ENCODE measurements at places on chromosomes 7 and 10.

DNA sequence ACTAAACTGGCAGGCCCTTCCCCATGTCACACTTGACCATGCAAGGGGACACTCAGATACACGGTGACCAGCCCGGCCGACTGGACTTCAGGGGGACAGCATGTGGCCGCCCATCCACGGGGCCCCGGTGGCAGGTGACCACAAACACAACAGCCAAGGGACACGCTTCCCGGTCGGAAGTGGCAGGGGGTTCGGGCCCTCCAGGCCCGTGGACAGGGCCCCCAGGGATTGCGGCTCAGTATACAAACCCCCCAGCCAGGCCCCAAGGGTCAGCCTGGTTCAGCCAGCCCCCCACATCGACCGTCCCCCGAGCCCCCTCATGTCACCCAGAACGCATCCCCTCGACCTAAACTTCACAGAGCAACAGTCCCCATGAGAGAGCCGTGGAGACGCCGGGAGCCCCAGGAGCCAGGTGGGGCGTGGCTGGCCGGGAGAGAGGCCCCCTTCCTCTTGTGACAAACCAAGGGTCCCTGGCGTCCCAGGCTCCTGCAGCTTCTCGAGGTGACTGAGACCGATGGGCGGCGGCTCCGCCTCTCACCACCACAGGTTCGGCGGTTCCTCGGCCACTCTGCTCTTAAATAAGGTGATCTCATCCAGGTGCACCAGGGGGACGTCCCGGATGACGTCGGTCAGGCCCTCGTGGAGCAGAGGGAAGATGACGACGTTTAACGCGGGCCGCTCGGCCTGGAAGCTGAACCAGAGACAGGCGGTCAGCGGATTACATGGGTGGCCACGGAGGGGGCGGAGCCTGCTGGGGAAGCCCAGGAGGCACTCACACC is 57.8 kb upstream of the TNRC18 start:
- no peak for DNase-seq

DNA sequence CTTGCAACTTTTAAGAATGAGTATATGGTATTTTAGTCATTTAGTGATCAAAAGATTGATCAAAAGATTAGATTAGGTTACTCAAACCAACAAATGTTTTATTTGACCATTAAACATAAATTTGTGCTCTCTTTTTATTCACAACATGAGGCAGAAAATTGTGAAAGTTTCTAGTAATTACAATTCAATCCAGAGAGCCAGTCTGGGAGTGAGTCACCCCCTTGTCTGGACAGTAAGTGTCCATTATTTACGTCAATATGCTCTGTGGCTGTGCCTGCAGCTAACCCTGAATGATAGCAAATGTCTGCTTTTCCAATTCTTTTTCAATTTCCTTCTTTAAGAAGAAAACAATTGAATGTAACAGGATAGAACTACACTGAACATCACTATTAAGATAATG is 27.9 kb downstream of the GNG11 start:
- DNase-seq: no peak

GRCh38 chr10:104777086-104777799 is 136.2 kb downstream of the SORCS3 start:
- DNase-seq: no peak

- no peak for DNase-seq
Measured at GRCh38 chr10:17811146-17811865, 2.2 kb downstream of the MRC1 start.

DNA sequence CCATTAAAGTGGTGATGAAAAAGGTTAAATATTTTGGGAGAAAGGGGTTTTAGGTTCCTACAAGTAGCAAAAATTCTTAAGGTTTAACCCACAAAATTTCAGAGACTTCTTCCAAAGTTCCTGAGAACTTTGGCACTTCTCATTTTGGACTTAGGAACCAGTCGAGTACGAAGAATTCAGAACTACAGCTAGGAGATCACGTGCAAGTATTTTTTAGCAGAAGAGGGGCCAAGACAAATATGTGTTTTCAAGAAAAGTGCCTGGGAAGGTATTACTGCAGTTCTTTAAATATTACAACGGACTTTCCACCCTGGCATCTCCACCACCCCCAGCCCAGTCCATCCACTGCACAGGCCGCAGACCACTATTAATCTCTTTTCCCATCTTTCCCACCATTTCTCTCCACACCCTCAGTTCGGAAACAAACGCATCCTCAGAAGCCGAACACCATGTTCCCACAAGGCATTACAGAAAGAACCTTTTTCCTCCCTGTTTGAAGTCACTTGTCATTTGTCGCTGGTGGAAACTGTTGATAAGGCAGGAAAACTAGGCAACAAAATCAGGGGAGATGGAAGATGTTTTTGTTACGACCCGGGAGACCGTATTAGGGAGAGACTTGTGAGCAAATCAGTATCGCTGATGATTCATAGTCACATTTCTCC is 7.1 kb downstream of the INHBA start:
- no peak for DNase-seq

DNA sequence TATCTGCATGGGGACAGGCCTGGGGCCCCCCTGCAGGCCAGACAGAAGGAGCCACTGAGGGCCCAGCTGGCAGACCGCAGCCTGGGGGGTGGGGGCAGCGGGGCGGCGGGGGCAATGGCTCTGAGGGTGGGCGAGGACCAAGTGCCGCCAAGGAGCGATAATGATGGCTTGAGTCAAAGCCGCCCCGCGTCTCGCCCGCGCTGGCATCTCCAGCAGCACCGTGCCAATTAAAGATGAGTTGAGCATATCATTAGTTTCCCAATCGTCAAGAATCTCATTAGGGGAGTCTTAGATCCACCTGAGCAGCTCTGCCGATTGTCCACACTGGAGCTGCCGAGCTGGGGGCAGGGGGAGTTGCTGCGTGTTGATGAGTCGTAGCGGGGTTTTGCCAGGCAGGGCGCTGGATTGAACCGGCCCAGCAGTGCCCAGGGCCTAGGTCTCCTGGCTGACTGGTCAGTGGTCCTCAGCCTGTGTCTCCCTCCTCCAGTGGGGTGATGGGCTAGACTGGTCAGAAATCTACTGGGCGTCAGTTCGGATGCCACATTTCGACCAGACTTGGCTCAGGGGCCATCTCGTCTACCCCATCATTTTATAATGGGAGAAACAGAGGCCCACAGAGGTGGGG is 41.0 kb upstream of the PSMG3 start:
- DNase-seq: no peak

GRCh38 chr10:25061711-25062449 is 45.5 kb downstream of the THNSL1 start:
- DNase-seq: peak; percentile 20

- no peak for DNase-seq
Measured at GRCh38 chr10:116286626-116287200, 13.7 kb upstream of the GFRA1 start.

- no peak for DNase-seq
Measured at GRCh38 chr7:54825368-54825767, 66.4 kb upstream of the SEC61G start.

DNA sequence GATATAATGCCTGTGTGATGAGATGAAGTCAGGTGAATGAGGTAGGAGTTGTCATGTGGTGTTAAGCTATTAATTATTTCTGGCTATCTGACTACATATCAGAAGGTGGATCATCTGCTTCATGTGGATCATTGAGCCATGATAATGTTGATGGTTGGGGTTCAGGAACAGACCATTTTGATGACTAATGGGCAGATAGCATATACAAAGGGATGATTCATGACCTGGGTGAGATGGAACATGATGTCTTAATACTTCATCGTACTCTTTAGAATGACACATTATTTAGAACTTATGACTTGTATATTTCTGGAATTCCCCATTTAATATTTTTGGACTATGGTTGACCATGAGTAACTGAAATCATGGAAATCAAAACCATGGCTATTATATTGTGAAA is 155.1 kb downstream of the OR13A1 start:
- no peak for DNase-seq

DNA sequence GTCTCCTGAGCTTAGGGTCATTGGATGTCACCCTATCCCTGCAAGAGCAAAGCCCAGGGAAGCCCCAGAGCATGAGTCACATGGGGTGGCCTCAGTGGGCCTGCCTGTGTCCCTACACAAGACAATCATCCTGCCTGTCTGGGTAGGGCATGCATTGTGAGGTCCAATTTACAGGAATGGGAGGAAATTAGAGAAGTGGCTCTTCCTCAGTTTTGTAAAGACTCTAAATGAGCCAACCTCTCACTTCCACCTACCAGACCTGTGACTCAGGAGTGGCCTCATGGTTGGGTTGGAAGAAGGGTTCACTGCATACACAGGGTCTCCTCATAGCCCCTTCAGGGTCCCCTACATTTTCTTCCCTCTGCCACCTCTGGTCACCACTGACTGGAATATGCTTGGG is 43.6 kb upstream of the SMNDC1 start:
- no peak for DNase-seq

- no peak for DNase-seq
Measured at GRCh38 chr10:46268076-46268881, 18.5 kb upstream of the ANTXRL start.

- peak; percentile 56 for DNase-seq
Measured at GRCh38 chr10:124033887-124034218, 59.5 kb downstream of the CHST15 start.

DNA sequence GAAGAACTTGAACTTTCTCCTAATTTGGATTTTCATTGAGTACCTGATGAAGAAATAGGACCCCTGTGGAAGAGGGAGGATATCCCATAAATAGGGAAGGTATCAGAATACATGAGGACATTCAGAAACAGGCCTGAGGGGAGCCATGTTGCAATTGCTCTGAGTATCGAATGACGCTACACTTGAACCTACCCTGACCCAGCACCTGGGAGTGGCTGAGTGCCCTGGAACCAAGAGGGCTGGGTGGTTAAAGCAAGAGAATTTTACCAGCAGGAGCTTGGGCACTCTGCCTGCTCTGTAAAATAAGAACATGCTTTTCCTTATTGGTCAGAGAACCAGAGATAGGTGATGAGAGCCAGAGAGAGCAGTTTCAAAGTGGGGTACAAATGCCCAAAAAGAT is 7.2 kb downstream of the NEUROD6 start:
- DNase-seq: no peak

GRCh38 chr7:28130277-28130676 is 50.3 kb downstream of the JAZF1 start:
- no peak for DNase-seq

DNA sequence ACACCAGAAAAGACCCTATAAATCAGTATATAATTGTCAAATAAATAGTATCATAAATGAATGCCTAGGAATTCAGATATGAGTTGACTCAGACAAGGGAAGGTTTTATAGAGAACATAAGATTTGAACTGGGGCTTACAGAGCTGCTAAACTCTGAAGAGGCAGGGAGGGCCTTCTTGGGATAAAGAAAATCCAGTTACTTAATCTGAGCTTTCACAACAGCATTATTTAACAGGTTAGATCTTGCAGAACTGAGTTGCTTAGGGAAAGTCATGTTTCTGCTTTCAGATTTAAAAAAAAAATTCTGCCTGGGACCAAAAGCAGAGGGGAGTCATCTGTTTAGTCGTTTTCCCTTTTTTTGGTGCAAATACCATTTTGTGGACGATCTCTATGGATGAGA is 594.8 kb upstream of the FZD8 start:
- no peak for DNase-seq

GRCh38 chr10:77308084-77308732 is 329.4 kb downstream of the KCNMA1 start:
- DNase-seq: no peak

DNA sequence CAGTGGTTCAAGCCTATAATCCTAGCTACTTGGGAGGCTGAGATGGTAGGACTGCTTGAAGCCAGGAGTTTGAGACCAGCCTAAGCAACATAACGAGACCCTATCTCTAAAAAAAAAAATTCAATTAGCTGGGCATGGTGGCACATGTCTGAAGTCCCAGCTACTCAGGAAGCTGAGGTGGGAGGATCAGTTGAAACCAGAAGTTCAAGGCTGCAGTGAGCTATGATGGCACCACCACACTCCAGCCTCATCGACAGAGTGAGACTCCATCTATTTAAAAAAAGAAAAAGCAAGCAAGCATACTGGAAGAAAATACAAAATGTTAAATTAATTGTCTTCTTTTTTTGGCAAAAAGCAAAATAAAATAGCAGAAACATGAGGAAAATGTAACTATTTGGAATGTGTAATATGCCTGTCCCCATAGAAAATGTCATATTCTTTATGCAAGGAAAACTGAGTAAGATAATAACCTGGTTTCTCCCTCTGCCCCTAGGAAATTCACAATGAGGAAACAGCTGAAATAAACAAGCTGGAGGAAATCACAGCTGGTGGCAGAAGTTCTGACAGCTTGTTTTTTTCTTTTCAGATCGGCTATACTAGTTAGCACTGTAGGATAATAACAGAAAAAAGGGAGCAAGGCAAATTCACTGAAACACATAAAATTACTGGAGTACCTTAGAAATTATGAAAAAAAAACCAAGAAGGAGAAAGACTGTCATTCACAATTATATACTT is 48.5 kb downstream of the HERPUD2 start:
- no peak for DNase-seq

GRCh38 chr10:44245601-44245938 is 139.3 kb downstream of the CXCL12 start:
- DNase-seq: no peak

DNA sequence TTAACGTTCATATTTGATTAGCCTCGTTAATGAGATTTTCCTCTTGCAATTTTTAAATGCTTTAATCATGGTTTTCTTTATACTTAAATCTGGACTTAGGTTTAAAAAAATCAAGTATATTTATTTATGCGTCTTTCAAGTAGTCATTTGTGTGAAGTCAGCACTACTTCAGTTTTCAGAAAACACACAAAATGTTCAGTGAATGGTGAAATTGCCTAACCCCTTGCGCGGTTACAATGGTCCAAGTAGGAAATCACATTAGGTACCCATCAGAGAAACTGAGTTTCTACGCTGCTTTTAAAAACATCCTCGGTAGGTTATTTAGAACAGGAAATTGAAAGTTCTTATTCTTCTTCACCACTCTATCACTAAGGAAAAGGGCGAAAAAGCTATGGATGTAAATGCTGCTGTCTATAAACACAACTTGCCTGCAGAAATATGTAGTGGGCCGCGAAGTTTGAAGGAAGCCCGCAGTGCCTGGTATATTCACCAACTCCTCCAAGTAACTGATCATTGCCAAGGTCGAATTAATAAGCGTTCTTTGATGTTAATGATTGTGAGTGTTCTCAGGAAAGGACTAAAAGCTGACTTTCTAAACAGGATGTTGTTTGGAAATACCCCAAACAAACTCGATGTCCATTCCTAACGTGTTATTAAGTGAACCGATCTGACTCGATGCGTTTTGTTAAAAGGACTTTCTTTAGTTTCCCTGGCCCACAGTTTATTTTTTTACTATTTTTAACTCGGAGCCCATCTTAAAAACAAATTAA is 1.0 kb downstream of the SYPL1 start:
- peak; percentile 56 for DNase-seq

DNA sequence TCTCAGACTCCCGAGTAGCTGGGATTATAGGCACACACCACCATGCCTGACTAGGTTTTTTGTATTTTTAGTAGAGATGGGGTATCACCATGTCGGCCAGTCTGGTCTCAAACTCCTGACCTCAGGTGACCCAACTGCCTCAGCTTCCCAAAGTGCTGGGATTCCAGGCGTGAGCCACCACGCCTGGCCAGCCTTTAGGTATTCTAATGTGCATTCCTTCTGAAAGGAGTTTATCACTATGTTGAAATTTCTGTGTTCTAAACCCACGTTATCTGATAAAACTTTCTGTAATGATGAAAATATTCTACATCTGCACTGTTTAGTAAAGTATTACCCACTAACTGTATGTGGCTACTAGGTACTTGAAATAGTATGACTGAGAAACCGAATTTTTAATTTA is 110.6 kb upstream of the IMMP2L start:
- DNase-seq: no peak
